Right renal cortex interstitium (tissue), 3 donors: ENCODE measurements at places on chromosomes 5 and 9.

DNA sequence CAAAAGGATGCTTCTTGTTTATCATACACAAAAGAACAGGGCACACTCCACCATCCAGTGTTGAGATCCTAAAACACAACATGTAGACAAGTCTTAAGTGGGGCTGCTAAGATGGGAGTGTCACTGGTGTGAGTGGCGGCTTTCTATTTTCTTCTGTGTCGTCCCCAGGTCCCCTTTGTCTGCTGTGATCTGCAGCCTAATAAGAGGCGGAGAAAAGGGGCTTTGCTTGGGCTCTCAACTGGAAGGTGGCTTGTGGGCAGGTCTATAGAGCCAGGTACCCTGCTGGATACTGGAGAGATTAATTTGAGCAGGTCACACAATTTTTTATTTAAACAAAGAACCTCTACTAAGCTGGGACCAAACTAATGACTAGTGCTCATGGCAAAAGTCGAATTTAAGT, 126.1 kb upstream of the SAP30L start:
- no peak for DNase-seq

DNA sequence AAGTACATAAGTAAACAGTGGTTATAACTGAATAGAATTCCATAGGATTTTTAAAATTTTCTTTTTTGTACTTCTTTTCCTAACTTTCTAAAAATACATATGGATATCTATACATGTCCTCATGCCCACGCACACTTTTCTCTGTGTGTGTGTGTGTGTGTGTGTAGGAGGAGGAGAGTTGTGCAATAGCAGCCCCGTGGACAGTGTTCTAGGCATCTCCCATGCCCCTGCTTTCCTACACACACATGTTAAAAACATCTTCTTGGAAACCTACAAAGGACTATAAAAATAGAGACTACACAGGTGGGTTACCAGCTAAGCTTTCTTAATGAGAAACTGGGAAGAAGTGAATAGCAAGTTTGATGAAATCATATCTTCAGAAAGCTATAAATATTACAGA, 19.8 kb upstream of the HEXB start:
- DNase-seq = no peak

GRCh38 chr9:70525519-70525918, 111.1 kb upstream of the KLF9 start:
- DNase-seq = no peak

GRCh38 chr5:150663936-150664335, 2.9 kb downstream of the MYOZ3 start:
- no peak for DNase-seq

- no peak for DNase-seq
Observed at GRCh38 chr9:96050861-96051155, 175.3 kb downstream of the ERCC6L2 start.

DNA sequence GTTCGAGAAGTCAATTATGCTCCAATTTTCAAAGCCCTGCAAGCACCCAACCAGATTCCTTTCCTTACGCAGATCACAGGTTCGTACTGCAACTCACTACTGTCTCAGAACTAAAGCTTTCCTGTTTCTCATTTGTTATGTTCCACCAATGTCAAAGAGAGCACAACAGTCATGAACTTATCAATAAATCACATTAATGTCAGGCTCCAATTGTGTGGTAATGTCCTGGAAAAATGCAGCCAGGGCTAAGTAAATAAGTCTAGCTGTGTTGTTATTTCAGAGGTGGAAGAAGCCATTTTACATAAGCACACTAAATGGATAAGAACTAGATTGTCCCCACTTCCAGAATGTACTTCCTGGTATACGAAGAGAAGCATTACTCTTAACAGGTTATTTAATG, 488.6 kb upstream of the PTGER4 start:
- DNase-seq = no peak

GRCh38 chr9:23361096-23361495, 464.9 kb downstream of the ELAVL2 start:
- no peak for DNase-seq

- DNase-seq = no peak
Observed at GRCh38 chr9:26418480-26418879, 474.1 kb downstream of the CAAP1 start.

DNA sequence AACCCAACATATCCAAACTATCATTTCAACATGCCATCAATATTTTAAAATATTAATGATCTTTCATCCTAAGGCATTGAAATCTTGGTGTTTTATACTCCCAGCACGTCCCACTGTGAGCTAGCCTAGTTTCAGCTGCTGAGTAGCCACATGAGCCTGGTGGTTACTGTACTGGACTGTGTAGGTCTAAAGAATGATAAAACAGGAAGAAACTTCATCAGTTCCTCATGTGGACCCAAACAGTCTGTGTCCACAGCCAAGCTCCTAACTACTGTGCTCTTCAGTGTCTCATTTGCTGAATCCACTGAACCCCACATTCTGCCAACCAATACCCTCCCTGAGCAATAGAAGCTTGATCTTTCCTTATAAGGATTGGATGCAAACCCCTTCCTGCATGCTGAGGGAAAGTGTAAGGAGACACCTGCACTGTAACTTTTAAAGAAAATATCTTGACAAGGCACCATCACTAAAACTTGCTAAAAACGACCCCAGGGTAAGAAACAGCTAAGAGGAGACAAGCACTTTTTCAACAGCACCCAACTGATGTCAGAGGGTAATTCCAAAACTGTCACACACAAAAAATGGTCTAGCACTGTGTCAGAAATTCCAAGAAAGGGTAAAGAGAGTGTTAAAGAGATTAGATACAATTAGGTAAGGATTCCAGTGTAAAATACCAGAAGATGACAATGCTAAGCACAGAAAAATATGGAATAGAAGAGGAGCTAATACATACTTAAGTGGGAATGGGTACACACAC, 126.9 kb downstream of the SPOCK1 start:
- no peak for DNase-seq
